CD4-positive, alpha-beta memory T cell (primary cell): ENCODE measurements at places on chromosomes 6 and 20.
A peak's percentile ranks its signal among the peaks of the same experiment; 100 is the strongest.

DNA sequence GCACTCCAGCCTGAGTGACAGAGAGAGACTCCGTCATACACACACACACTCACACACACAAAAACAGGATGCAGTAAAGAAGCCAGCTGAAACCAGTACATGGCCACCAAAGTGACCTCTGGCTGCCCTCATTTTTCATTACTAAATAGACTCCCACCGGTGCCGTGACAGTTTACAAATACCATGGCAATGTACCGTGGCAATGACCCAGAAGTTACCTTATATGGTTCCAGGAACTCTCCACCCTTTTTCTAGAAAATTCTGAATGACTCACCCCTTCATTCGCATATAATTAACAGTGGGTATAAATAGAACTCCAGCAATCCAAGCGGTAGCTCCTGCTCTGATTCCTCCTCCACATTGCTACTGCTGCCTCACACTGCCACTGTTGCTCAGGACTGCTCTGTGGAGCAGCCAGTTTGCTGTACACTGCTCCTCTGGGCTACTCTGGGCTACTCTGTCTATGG, 57.7 kb downstream of the SNX5 start:
- DNase-seq, result no peak

GRCh38 chr6:158642097-158642601, 2.4 kb downstream of the DYNLT1 start:
- DNase-seq, result no peak

DNA sequence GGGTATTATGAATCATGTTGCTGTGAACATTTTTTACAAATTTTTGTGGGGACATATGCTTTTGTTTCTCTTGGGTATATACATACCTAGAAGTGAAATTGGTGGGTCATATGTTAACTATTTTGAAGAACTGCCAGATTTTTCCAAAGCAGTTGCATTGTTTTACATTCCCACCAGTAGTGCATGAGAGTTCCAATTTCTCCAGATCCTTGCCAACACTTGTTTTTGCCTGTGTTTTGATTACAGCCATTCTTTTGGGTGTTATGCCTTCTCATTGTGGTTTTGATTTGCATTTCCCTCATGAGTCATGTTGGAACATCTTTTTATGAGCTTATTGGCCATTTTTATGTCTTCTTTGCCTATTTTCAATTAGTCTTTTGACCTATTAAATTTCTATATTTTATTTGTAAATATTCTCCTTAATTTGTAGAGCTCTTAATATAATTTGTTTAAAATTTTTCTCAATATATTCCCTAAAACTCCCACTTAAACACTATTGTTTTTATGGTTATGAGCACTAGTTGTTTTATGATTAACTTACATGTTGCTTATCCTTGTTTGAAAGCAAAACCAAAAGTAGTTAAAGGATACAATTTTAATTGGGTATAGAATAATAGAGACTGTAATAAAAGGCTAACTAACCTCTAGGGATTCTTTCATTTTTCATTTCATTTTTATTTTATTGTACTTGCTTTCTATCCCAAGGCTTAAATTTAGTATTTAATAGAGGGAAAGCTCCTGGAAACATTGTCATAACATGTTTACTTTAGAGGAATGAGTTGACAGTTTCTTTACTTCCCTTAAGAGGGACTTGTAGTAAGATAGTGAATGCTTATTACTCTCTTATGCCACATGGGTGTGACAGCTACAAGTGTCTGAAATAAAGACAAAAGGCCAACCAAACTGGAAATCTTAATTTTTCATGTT, 5.5 kb downstream of the UBR2 start:
- no peak for DNase-seq

DNA sequence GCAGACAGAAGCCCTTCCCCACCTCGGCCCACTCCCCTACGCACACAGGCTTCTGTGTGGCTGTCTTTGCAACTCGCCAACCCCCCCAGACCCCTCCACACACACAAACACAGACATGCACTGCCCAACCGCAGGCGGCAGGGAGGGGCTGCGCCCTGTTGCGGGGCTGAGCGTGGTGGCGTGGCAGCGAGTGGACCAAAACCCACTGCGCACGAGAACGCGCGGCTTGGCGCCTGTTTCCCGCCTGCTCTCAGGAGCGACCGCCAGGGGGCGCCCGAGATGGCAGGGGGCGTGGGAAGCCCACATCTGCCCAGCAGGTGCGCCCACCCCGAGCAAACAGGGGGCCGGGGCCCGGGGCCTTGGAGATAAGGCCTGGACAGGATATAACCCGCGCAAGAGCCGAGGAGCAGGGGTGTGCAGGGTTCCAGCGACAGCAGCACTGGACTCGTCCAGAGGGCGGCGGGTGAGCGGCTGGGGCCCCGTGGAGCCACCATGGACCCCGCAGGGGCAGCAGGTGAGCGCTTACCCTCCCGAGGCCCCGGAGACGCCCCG, at the start of gene RBPJL:
RBPJL (plus strand) TSS at position 410 of the 552 bp plus-strand sequence; CDS start at position 493, 83 bp downstream.
- DNase-seq, result peak; percentile 21

GRCh38 chr20:41367393-41367695, 726 bp upstream of the EMILIN3 start:
- no peak for DNase-seq

- DNase-seq, result no peak
These were observed 69.5 kb upstream of the MAP3K7 start for GRCh38 chr6:90656325-90656724.

- no peak for DNase-seq
These were observed 1.9 kb downstream of the PPP1R3D start for GRCh38 chr20:59938221-59938620.

GRCh38 chr6:48111143-48111506, at the start of gene PTCHD4:
TSS of gene PTCHD4 (minus strand) at chr6:48111197. CDS start at chr6:48068957, 42,240 bp downstream.
- no peak for DNase-seq

DNA sequence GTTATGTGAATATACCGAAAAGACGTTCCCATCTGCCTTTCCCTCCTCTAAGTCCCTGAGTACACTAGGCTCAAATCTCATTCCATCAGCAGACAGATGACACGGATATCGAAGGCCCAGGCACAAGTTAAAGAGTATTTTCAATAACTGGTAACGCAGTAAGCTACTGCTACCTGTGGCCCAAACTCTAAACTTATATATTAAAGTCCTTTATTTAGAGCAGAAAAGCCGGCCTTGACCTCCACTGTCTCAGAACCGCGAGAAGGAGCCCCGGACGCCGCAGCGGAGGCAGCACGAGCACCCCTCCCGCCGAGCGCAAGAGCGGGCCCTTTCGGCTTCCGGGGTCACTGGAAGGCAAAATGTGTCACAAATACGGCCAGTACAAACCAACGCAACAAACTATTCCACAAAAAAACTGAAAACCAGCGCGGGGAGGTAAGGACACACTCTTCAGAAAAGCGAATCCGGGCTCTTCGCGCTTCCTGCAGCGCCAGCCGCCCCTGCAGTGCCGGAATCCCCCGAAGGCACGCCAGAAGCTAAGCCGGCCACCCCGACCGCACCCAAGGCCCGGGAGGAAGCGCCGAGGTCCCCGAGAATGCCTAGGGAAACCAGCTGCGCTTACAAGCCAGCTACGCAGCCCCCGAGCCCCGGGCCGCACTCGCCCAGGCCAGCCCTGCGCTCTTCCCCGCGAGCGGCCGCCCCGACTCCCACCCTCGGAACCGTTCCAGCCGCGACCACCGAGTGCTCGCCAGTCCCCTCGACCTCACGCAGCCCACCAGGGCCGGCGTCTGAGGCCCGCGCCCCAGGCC, 681 bp downstream of the DIDO1 start:
- DNase-seq, result peak; percentile 65

- DNase-seq, result no peak
These were observed 243.3 kb upstream of the AFDN start for GRCh38 chr6:167583412-167583811.

DNA sequence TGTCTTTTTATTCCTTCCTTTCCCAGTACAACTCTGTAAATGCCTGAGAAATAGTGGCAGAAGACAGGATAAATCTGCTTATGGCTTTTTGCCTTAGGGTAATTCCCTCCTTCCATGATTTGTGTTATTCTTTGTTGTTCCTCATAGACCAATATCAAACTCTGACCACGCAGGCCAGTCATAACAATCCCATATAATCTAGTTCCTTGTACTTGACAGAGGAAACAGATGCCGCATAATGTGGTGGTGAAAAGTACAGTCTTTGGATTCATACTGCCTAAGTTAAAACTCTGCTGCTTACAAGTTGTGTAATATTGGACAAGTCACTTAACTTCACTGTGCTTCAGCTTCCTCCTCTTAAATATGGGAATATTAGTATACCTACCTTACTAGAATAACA, 8.2 kb upstream of the BAG2 start:
- no peak for DNase-seq

- no peak for DNase-seq
These were observed 95.6 kb downstream of the CDYL start for GRCh38 chr6:4871825-4872224.

DNA sequence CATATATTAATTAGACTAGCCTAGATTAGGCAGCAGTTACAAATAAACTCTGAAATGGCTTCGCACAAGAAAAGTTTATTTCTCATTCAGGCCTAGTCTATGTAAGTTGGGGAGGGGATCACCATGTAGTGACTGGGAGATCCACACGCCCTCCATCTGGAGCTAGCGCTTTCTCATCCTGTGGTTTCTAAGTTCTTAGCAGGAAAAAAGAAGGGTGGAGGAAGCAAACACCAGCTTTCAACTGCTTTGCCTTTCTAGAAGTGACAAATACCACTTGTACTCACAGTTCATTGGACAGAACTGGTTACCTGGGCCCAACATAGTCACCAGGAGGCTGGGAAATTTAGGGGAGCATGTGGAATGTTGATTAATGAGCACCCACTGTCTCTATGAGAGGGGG, 46.6 kb downstream of the NDUFAF5 start:
- DNase-seq, result no peak

- DNase-seq, result no peak
These were observed 81.4 kb downstream of the CD164 start for GRCh38 chr6:109300874-109301273.

GRCh38 chr6:70280400-70280853, 22.5 kb downstream of the COL9A1 start:
- no peak for DNase-seq

DNA sequence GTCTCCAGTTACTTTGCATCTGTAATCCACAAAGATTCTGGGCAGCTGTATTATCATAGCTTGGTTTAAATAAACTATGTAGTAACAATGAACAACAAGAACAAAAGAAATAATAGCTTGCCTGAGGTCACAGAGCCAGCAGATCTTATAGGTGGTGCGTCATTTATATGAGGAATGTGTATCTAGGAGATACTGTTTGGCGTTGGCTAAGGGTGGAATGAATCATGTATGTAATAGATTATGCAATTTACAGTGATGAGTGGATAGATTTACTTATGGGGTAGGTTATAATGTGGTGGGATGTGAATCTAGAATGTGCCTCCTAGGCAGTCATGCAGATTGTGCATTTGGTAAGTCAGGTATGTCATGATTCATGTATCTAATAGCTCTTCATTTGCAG, 42.8 kb downstream of the HNF4A start:
- DNase-seq, result no peak

GRCh38 chr6:158599635-158600034, 39.7 kb downstream of the TMEM181 start:
- no peak for DNase-seq

GRCh38 chr6:82396964-82397751, 33.5 kb downstream of the TPBG start:
- no peak for DNase-seq

GRCh38 chr20:37968841-37969401, 64.3 kb downstream of the TTI1 start:
- DNase-seq, result no peak

GRCh38 chr20:18465536-18466200, 1.2 kb downstream of the DZANK1 start:
- no peak for DNase-seq

- DNase-seq, result no peak
These were observed 259.3 kb downstream of the NRN1 start for GRCh38 chr6:5747379-5747778.

DNA sequence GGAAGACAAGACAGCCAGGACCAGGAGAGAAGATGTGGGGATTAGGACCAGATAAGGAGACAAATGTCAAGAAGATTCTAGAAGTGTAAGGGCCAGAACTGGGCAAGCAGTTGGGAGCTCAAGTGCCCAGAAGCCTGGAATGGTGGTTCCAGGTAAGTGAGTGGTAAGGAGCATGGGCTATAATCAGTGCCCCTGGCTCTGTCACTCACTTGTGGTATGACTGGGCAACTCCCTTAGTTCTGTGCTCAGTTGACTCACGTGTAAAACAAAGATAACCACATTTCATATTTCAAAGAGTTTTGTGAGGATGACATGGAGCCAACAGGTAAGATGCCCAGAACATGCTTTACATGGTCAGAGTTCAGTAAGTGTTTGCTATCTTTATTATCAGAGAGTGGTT, 11.2 kb downstream of the CCDC167 start:
- DNase-seq, result no peak

DNA sequence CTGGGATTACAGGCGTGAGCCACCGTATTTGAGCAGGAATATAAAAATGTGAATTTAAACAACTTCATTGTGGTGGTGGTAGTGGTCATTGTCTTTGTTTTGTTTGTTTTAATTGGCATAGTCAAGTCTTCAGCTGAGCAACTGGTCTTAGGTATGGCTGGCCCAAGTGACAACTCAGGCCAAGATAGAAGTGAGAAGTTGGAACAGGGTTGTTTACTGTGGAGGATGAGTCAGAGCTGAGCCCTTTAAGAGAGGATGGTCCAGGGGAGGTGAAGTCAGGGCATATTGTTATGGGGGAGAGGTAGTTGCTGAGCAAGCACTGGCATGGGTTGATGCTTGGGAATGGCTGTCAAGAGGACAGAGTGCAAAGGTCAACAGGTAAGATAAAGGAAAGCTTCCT, 308.2 kb downstream of the FARS2 start:
- no peak for DNase-seq
